Forelimb muscle (tissue), 1 donor: ENCODE measurements at places on chromosomes 4 and X.
A peak's percentile ranks its signal among the peaks of the same experiment; 100 is the strongest.

GRCh38 chr4:2949782-2950125 lies 13.5 kb downstream of the NOP14 start:
- DNase-seq = no peak

DNA sequence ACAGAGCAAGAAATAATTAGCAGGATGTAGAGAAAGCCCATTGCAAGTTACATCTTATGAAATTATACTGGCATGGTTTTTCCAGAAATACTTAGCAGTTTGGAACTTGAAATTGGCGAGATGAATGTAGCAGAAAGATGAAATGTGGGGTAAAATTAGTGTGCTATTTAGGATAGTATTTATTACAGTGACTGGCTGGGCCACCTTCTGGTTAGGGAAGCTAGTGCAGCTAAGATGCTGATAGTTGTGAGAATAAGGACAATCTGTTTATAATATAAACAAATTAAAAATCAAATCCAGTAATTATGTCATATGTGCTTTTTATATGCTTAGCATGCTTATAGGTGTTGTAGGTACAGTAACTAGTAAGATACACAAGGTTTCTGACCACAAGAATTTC lies 74.8 kb downstream of the IL15 start:
- DNase-seq = no peak

- DNase-seq = no peak
Observed at GRCh38 chr4:108311313-108311712, 142.6 kb upstream of the LEF1 start.

- DNase-seq = no peak
Observed at GRCh38 chr4:22237155-22237751, 278.6 kb downstream of the ADGRA3 start.

- DNase-seq = peak; percentile 96
Observed at GRCh38 chrX:56764153-56764974, 35.3 kb downstream of the NBDY start.

DNA sequence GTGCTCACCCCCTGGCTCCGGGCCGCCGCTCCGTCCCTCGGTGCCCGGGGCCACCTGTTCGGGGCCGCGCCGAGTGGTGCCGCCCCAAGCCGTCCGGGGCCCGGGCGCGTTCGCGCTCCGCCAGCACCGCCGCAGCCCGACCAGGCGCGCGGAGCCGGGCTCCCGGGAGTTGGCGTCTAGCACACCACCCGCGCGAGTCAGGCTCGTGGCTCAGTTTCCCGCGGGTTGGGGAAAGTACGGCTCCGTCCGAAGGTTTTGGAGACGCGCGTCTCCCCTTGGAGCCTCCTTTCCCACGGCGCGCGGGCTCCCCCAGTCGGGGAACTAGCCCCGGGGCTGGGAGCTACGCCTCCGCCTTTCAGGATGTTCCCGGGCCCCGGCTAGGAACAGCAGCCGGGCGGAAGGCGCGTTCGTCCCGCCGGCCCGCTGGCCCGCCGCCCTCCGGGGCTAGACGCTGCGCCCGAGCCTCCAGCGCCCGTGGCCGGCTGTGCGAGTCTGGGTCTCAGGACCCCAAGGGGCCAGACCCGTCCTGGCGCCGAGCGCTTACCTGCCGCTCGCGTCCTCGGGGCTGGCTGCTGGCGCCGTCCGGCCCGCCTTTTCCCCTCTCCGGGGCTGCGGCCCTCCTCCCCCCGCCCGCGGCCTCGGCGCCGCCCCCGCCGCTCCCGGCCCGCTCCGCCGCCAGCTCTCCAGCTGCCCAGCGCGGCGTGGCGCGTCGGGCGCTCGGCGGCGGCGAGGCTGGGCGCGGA lies at the start of gene ADGRG2:
ADGRG2 (minus strand) TSS at position 571 of the 743 bp plus-strand sequence. CDS start 53,634 bp downstream, outside the sequence.
- DNase-seq = no peak
